Astrocyte (in vitro differentiated cells and primary cell): ENCODE measurements at places on chromosomes 11 and 22. TPM values are rescaled to one million over a fixed set of nuclear protein-coding genes. Genes with fewer than 3 reads are reported as not detected.
A peak's percentile ranks its signal among the peaks of the same experiment; 100 is the strongest.

GRCh38 chr11:65863889-65864705 lies 3.9 kb downstream of the MUS81 start:
- DNase-seq: no peak

ST14 gene
- 1.4 and 4.2 TPM in 2 replicates for total RNA-seq

DNA sequence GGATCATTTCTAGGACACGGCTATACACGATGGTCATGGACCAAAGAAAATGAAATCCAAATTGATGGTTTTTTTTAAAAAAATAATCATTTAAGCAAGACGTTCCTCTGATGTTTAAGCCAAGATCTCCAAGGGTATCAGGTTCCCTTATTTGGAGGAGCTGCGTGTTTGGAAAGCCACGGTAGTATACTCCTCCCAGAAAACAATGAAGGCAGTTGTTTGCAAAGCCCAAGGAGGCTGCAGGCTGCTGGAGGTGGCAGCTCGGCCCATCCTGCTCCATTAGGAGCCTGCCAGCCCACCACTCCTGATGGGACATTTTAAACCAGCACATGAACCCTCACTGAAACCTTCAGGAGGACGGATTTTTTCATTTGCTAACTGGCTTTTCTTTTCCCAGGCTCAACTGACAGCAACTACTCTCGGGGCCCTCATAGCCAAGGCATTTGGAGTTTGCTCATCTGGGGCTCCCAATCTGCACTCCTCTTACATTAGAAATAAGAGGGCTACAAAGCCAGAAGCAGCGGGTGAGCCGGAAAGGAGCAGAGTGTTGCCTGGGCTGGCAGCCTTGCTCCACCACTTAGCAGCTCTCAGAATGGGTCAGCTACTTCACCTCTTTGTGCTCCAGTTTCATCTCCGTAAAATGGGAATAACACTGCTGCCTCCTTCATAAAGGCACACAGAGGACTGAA lies 58.4 kb downstream of the ABTB2 start:
- DNase-seq: no peak

GRCh38 chr11:44270403-44271273 lies 39.3 kb downstream of the ALX4 start:
- DNase-seq: no peak

- peak; percentile 3 for DNase-seq
These were observed 1422.4 kb downstream of the LRRC4C start for GRCh38 chr11:40037005-40037404.

DNA sequence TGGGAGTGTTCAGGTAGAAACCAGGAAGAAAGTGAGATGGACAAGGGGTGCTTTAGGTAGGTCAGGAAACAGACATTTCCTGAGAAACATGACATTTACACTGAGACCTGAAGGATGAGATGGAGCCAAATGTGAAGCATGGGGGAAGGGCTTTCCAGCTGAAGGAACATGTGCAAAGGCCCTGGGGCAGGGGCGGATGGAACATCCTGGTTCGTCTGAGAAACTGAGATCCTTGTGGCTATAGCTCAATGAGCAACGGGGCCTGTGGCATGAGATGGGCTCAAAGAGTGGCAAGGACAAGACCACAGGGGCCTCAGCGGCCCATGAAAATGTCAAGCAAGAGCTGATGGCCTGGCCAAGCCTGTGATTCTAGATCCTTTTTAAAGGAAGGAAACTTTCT lies 127.4 kb downstream of the DSCAML1 start:
- DNase-seq: no peak

GRCh38 chr22:49366437-49366836 lies 461.2 kb downstream of the BRD1 start:
- DNase-seq: no peak

PNPLA3 gene
- total RNA-seq: 8.3 and 10.8 TPM in 2 replicates

- DNase-seq: no peak
These were observed 125.6 kb upstream of the BLID start for GRCh38 chr11:122241566-122241965.

P4HA3 gene
- total RNA-seq: 3.3 and 5.0 TPM in 2 replicates

SPON1 gene
- total RNA-seq: 1.5 and 2.0 TPM in 2 replicates

LIPT2 gene
- 2.0 and 3.5 TPM in 2 replicates for total RNA-seq

GRCh38 chr22:39220890-39221850 lies 23.6 kb downstream of the PDGFB start:
- no peak for DNase-seq

DNA sequence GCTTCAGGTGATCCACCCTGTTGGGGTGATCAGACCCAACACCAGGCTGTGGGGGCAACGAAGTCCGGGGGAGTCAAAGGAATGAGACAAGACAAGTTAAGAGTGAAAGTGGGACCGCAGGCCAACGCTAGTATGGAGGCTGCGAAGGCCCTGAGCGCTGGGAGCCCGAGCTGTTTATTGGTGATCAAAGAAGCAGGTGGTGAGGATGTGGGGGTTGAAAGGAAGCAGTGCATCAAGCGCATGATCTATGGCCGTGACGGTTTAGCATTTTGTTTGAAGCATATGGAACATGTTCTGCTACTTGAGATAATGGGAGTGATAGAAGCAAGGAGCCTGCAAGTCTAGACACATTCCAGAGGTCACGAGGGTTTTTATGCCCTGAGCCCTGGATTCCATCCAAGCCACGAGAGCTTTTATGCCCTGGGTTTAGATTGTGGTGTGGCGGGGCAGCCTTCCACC lies 49.5 kb downstream of the MCHR1 start:
- peak; percentile 51 for DNase-seq

DNA sequence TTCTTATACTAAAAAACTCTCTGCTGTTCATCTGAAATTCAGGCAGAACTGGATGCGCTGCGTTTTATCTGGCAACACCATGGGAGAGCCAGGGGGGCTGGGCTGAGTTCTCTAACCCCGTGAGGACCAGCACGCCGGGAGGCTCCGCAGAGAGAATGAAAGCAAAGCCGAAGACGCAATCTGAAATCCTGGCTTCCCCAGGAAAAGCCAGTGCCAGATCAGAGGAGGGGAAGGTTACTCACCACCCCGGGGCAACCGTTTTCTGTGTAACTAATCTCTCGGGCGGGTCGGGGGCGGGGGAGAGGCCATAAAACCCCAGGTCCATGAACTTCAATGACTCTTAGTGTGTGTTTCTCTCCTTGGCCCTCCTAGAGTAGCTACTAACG lies 99.4 kb downstream of the SHANK2 start:
- DNase-seq: no peak

GRCh38 chr11:102552447-102553194 lies 22.1 kb upstream of the MMP7 start:
- DNase-seq: peak; percentile 94

DNA sequence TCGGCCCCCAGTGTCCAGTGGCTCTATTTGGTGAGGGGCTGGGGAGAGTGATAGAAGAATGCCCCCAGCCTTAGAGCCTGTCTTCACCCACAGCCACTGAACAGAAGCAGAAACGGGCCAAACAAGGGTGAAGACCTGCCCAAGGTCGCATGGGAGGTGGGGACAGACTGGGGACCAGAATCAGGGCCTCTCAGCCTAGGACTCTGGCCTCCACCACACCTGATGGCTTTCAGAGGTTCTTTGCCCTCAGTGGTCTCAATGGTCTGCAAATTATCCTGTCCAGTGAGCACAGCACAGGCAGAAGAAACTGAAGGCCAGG lies 4.5 kb upstream of the MYRF start:
- DNase-seq: no peak
